ENCODE measurements at places on chromosomes 2 and 18.

GRCh38 chr18:8480506-8481328 lies 128.5 kb upstream of the RAB12 start:
- DNase-seq: peak; percentile 15

- no peak for DNase-seq
Measured at GRCh38 chr2:58035352-58035751, 11.3 kb upstream of the VRK2 start.

GRCh38 chr18:48412339-48412929 lies 3.3 kb upstream of the ZBTB7C start:
- DNase-seq: no peak

DNA sequence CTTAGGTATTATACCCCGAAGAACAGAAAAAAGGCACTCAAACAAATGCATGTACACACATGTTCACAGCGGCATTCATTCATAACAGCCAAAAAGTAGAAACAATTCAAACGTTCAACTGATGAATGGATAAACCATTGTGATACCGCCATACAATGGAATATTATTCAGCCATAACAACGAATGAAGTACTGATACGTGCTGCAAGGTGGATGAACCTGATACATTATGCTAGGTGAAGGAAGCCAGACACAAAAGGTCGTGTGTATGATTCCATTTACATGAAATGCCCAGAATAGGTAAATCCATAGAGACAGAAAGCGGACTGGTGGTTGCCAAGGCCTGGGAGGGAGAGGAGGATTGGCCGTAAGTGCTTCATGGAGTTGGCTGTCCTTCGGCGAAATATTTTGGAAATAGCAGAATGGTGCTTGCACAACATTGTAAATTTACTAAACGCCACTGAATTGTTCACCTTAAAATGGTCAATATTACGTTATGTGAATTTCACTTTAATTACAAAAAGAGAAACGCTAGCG lies 750 bp upstream of the RMP24 start:
- peak; percentile 34 for DNase-seq

GRCh38 chr2:189441709-189442074 lies 418 bp downstream of the WDR75 start:
- no peak for DNase-seq

GRCh38 chr2:216918088-216918680 lies 58.3 kb upstream of the TNP1 start:
- no peak for DNase-seq

GRCh38 chr2:175170659-175171304 lies 2.8 kb upstream of the ATF2 start:
- DNase-seq: no peak

- no peak for DNase-seq
Measured at GRCh38 chr2:239606741-239607516, 206.1 kb upstream of the HDAC4 start.

GRCh38 chr2:103208916-103209315 lies 447.1 kb downstream of the TMEM182 start:
- DNase-seq: no peak

DNA sequence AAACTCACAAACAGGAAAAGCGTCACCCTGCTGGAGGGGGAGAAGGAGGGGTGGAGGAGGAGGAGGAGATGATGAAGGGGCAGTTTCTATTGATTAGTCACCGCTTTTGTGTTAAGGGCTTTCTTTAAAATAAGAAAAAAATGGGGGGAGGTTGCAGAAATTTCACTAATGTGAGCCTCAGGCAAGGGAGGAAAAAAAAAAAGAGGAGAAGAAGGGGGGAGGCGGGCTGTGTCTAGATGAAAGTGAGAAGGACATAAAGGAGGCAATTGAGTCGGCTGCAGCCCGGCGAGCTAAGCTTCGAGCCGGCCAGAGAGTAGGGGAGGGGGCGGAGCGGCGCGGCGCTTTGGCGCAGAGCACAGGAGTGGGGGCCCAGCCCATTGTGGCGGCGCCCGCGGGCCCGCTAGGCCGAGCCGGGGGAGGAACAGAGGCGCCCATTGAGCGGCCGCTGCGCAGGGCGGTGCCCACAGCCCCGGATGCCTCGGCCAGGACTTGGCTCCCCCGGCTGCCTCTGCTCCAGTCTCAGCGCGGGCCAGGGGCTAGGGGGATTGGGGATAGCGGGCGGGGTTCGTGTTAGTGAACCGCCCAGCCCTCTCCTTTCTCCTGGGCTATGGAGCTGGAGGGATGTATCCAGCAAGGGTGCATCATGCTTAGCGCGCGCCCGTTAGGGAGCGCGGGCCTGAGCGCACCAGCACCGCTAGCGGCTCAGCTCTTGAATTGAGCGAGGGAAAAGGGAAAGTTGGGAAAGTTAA lies 7.9 kb downstream of the PAX3 start:
- DNase-seq: no peak

DNA sequence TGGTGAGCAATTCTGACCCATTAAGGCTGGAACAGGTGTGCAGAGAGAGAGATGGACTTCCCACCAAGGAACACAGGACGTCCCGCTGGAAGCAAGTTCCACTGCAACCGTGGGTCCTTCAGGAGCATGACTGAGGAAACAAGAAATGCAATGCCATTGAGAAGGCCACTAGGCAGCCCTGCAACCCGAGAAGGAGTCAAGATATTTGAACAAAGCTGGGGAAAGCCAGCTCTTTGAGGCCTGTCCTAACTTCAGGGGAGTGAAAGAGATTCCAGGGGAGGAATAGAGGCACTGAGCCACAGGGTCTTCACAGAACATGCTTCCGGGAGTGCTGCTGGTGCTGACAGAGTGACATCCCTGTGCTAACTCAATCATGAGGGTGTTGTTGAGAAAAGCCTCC lies 153.8 kb upstream of the ZNF236 start:
- no peak for DNase-seq

DNA sequence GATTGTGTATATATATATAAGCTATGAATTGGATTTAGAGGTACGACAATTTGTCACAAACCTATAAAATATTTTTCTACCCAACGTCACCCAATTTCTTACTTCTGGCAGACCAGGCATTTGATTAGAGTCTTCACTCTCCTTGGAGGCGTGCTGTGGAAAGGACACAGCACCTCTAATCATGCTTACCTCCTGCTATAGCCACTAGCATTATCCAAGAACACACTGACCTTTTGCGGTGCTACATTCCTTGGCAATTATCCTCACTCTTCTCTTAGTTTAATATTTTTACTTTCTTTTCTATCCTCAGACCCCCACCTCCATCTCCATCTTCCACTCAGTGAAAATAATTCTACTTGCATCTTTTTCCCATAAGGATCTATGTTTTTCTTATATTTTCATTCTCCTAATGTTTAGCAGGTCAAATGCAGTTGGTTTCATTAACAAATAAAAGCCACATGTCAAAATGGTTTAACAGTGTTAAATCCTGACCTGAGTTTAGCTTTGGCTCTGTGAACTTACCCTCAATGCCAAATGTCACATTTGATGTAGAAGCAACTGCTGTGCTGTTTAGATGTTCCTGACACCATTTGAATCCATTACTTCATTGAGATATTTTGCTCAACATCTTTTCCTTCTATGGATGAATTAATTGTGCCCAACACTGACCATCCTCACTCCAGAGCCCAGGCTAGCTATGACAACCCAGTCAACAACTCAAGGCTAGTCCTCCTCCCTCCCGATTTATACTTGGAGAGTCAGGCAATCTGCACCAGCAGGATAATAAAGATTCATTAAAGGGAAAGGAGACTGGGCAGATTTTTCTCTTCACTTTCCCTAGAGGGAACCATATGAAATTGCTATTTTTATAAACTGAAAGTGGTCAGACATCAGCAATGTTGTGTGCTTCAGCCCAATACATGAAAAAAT lies 240.5 kb downstream of the MREG start:
- no peak for DNase-seq

DNA sequence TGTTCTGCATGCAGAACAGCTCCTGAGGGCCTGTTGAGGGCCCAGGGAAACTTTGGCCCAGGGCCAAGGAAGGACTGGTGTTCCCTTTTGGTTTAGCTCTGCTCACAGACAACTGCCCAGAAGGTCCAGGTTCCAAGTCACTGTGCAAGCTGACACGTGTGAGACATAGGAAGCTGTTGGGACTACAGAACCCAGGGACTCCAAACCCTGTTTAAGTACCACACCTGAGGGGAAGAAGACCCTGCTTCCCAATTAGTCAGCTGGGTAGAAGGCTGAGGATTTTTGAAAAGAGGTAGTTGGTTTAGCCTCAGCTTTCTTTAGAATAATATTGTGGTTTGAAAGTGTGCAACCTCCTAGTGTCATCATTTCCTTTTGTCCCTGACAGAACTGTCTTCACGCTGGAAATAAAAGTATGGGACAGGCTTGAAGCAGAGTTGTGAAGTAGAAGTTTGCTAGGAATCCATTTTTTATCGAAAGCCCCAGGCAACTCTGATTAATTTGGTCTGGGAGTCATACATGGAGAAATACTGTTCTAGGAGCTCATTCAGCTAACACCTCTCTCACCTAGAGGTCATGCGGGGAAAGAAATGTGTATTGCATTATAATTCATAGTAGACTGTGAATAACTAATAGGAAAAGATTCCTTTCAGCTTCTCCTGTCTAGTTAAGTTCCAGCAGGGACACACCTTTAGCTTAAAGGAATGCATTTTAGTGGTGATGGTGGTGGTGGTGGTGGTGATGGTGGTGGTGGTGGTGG lies 19.9 kb upstream of the IL1RL1 start:
- no peak for DNase-seq

DNA sequence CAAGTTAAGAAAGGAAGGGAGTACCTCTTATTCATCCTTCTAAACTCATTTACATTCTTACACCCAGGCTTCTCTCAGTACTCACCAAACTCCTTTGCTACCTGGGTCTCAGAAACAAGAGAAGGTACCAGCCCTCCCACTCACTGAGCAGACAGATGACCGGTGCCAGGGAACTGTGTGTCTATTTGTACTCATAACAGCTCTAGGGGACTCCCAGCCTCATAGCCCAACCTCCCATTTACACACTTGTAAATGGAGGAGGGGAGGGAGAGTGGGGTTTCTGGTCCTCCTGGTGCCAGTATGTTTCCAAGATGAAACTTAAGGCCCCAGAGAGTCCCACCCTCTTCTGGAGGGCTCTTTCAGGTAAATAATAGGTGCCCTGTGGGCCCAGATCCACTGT lies 42.8 kb upstream of the SIGLEC15 start:
- no peak for DNase-seq

DNA sequence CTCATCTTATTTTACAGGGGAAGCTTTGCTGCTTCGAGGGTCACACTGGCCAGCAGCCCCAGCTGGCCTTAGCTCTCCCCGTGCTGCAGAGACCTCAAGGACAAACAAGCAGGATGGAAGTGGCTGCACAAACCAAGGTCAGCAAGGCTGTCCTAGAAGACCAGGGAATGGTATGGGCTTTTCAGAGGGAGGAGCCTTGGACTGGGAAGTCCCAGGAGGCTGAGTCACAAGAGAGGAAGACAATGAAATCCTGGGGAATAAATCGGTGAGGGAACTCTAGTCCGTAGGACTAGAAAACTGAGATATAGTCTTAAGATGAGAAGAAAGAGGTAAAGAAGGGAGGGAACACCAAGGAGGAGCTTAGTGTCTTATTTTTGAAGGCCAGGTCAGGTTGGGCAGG lies 15.7 kb downstream of the CREG2 start:
- no peak for DNase-seq

DNA sequence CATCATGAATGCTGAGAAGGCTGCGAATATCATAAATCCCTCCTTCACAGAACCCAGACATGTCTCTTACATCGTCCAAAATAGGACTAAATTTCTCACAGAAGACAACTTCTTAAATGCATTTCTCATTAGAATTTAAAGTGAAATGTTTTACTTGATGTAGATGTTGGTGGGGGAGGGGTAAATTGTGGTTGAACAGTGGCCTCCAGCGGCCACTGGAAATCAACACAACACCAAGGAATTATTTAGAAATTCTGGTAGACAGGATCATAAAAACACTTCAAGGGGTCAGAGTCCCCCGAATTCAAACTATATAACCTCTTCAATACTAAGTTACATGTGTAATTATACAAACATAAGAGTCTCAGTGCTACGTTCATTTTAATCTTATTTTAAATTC lies 135.9 kb downstream of the ABCA12 start:
- DNase-seq: peak; percentile 49

- peak; percentile 83 for DNase-seq
Measured at GRCh38 chr2:174336501-174337336, 2.0 kb downstream of the SP9 start.

DNA sequence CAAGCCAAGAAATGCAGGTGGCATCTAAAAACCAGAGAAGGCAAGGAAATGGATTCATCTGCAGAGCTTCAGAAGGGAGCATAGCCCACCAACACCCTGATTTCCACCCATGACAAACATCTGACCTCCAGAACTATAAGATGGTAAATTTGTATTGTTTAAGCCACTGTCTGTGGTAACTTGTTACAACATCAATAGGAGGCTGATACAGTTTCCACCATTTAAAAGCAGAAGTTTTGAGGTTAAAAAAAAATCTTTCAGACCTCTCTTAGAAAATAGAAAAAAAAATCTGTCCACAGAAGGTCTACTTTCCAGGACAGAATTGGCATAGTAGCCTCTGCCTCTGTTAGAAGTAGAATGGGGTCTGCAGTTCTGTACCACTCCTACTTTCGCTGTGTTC lies 37.2 kb downstream of the SLC40A1 start:
- DNase-seq: no peak

DNA sequence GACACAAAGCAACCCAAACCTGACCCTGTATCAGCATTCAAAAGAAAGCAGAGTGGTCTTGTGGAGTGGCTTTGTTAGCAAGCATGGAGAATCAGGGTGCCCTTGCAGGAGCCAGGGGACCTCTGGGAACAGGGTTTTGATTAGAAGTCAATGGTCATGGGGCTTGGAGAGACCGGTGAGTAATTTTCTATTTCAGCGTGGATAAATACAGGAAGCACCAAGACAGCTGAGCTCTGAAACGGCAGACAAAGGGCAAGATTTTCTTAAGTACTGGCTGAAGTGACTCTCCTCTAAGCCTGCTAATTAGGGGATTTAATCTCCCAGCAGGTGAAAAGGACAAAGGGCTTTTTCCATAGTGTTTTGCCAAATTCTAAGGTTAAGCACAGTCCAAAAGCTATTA lies 78.0 kb upstream of the GAREM1 start:
- DNase-seq: peak; percentile 66

GRCh38 chr2:29921560-29921915 lies at the start of gene ALK:
Gene ALK, minus strand, starts transcription at chr2:29921586. Its CDS starts 927 bp downstream, at chr2:29920659.
- DNase-seq: peak; percentile 93

GRCh38 chr2:47534179-47534919 lies 131.4 kb downstream of the MSH2 start:
- no peak for DNase-seq

- DNase-seq: no peak
Measured at GRCh38 chr18:78562531-78562961, 417.1 kb upstream of the SALL3 start.

GRCh38 chr18:49456794-49457193 lies 3.7 kb downstream of the DYM start:
- DNase-seq: no peak

DNA sequence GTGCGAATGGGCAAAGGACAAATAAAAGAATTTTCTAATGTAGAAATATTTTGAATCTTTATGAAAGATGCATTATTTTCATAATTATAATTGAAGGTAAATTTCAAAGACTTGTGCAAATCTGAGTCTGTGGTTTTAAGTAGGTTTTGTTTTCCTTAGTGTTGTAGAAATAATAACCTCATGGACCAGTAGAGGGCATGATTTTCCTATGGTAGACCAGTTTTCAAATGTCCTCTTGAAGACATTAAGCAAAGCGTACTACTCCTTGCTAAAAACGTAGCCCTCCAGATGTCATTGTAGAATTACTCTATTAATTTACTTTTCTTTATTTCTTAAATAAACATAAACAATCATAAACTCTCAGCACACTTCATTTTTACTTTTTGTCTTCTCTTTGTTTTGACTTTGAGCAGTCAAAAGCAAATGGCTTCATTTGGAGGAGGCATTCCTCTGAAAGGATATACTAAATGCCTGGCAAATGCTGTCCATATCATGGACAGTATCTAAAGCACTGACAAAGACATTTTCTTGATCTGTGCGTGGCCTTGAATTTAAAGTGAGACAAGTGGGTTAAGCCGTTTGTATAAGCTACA lies 85.8 kb upstream of the FAM237A start:
- peak; percentile 27 for DNase-seq

Data from NCI-H2081 (cell line).